ENCODE measurements at places on chromosomes 16 and 17.
A peak's percentile ranks its signal among the peaks of the same experiment; 100 is the strongest.

- no peak for DNase-seq
Observed at GRCh38 chr16:74903901-74904678, 80.8 kb downstream of the WDR59 start.

DNA sequence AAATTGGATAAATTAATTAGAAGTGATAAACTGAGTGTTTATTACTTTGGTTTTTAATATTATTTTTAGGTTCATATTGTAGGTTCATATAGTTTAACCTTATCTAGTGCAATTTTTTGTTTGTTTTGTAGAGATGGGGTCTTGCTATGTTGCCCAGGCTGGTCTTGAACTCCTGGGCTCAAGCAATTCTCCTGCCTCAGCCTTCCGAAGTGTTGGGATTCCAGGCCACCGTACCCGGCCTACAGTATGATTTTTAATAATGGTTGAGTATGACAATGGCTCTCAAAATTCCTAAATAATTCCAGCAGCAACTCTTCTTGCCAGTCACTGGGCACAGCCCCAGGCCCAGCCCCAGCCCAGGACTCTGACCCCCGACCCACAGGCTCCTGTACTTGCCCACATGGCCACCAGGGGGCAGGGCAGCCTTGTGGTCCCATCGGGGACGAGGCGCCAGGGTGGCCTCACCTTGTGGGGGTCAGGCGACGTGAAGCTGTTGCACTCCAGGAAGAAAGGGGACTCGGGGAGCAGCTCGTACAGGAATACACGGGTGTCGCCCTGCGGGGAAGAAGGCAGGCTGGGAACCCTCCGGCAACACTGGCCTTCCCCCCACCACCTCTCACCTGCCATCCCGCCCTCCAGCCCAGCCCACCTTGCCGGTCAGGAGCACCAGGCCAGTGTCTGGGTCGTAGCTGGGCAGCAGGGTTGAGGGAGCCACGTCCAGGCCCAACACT, 7.9 kb upstream of the PAM16 start:
- no peak for DNase-seq

- no peak for DNase-seq
Observed at GRCh38 chr17:37101306-37101705, 152.6 kb downstream of the AATF start.

DNA sequence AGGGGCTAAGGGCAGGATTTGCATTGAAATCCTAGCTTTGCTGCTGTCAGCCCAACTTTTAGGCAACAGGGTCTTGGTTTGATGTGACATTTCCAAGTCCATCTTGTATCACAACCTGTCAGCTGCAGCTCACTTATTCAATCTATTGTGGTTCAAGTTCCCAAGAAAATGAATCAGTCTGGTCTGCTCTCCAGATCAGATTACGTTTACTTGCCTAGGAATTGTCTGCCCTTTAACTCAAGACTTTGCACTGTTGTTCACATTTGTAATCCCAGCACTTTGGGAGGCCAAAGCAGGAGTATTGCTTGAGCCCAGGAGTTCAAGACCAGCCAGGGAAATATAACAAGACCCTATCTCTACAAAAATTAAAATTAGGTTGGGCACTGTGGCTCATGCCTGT, 10.0 kb downstream of the STX4 start:
- no peak for DNase-seq

DNA sequence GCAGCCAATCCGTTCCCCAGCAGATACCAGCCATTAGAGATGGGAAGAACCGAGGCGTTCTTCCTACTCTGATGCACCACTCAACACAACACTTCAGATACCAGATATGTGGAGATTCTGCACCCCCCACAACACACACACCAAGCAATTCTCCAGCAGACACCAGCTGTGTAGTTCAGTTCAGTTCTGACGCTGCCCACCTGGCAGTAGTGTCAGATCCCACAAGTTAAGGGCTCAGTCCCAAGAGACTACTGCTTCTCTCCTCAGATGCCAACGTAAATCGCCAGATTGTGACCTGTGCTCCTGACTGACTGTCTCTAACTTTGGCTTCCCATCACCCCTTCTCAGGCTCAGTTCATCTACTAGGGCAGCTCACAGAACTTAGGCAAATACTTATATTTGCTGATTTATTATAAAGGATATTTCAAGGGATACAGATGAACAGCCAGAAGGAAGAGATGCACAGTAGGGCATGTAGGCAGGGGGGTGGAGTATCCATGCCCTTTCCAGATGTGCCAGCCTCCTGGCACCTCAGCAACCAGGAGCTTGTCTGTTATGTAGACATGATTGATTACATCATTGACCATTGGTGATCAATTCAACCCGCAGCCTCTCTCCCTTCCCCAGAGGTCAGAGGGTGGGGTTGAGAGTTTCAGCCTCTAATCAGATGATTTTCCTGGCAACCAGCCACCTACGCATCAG, 110.6 kb downstream of the PRKCA start:
- DNase-seq, result no peak

DNA sequence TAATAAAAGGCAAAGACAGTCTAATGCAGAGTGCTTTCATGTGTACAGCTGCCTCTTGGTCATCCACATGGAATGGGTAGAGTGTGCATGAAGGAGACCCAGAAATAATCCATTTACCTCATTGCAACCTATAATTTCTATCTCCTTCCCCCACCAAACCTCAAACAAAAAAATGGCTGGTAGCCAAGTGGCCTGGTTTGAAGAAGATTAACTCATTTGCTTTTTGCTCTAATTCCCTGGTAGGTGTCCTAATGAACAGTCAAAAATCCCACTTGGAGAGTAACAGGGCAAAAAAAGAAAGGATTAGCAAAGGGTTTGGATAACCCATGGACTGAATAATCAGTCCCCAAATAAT, 13.0 kb upstream of the LYRM9 start:
- no peak for DNase-seq

DNA sequence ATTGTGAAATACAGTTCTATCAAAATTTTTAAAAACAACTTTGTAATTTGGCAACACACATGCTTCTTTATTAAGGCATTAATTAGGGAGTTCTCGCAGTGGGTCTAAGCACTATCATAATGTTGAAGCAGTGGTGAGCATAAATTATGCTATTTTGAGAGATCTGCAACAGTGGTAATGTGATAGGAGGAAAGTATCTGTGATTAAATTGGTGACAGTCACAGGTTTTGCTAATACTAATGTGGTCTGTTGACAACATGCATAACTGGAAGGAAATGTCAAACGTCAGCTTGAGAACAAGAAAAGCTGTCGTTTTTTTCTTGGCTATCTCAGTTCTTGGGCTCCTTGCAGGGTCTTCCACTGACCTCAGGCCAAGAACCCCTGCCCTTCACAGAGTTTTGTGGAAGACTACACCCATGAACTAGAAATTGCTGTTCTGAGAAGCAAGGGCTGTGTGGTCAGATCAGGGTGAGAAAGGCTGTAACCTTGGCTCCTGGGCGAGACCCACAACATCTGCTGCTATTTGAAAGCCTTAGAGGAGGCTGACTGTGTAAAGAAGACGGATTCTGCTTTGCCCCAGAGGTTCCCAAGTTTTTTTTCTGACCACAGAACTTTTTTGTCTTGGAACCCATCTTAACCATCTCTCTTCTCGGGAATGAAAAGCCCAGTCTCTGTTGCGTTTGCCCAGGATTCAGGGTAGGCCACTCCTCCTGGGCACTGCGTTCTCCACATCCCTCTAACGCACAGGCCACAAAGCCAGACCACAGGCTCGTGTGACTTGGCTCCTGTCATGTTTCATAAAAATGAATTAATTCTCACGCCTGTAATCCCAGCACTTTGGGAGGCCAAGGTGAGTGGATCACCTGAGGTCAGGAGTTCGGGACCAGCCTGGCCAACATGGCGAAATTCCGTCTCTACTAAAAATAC, 13.9 kb downstream of the ATP2A1 start:
- no peak for DNase-seq

GRCh38 chr16:560701-561412, 663 bp downstream of the PRR35 start:
- DNase-seq, result no peak

GRCh38 chr17:74243013-74243755, 29.8 kb downstream of the TTYH2 start:
- no peak for DNase-seq

DNA sequence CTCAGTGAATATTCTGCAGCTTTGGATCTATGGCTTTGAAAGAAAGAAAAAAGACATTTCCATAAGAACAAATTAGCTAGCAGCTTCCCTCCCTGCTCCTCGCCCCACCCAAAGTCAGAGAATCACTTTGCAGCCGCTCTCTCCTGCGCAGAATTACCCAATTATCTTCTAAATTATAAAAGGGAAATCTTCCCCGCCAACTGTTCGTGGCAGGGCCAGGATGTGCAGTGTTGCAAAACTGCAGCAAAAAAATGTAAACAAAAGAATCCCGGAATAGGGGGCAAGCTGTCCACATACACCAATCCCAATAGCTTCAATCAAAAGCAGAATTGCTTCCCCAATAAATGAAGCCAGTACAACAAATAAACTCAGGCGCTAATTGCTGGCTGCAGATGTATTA, 510.6 kb downstream of the RBFOX1 start:
- no peak for DNase-seq

DNA sequence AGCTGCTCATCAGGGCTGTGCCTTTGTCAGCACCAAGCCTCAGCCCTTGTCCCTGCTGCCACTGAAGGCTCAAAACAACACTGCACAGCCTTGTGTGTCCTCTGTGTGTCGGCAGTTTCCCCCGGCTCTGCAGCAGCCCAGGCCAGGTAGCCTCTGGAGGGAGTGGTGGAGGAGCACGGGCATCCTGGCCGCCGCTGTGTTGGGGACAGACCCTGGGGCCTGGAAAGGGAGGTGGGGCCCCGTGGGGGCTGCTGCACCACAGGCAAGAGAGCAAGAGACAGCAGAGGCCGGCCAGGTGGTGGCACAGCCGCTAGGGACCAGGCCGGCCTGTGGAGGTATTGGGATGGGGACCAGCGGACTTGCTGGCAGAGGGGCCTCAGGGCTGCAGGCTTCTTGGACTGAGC, 96.9 kb upstream of the ZNF750 start:
- DNase-seq, result no peak

- DNase-seq, result peak; percentile 82
Observed at GRCh38 chr17:19447085-19447583, 36.1 kb downstream of the RNF112 start.
